CD8-positive, alpha-beta memory T cell (primary cell): ENCODE measurements at places on chromosomes 12 and 14.
A peak's percentile ranks its signal among the peaks of the same experiment; 100 is the strongest.

DNA sequence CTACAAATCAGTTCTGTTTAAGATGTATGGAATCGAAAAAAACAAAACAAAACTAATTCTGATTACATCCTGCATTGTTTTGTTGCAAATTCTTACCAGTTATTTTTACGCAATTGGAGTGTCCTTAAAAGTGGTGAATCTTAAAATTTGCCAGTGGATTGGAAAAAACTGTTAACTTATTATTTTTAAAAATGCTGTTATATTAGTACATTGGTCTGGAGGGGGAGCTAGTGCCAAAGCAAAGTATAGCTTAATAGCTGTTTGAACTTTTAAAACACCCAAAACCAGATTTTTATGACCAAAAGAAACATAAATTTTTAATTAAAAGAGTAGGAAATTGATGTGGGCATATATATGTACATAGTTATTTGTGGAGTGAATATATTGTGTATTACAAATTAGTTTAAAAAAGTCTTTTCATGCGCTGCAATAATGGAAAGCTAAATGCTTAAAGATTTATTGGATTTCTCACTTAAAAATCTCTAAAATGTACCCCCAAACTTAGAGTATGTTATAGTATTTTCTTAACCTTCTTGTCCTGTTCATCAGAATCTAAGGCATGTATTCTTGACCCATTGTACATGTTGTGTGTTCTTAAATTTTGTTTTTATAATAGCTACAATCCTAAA is 2.5 kb downstream of the FUT8 start:
- H3K27me3 ChIP-seq, result no peaks in the 10 kb centered on the region
- H3K4me1 ChIP-seq, result peaks cover 19% of the 10 kb centered on the region
- peak; percentile 15 for DNase-seq
- no peaks in the 10 kb centered on the region for H3K36me3 ChIP-seq
- H3K4me3 ChIP-seq, result no peak overlapping the region

- no peaks in the 10 kb centered on the region for H3K36me3 ChIP-seq
- H3K27ac ChIP-seq, result no peak overlapping the region
Measured at GRCh38 chr14:106094654-106095189, 568.3 kb downstream of the TMEM121 start.

DNA sequence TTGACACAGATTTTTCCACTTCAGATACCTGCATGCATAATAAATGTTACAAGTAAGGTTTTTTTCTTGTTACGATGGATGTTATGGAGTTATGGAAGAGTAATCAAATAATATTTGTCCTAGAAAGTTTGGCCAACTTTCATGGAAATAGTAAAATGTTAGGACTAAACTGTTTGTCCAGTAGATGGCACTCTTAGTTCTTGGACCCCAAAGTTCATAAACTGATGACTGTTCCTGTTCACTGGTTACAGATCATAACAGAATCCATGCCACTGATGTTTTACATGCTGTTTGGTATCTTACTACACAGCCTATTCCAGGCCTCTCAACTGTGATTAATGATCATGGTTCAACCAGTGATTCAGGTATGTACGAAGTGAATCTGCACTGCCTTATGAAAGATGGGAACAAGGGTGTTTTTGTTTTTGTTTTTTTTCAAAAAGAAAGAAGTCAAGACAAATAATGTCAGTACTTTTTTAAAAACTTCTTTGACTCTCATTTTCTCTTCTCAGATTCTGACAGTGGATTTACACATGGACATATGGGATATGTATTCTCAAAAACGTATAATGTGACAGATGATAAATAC is 48.8 kb upstream of the SLCO1C1 start:
- no peak overlapping the region for H3K27ac ChIP-seq
- no peaks in the 10 kb centered on the region for H3K27me3 ChIP-seq

DNA sequence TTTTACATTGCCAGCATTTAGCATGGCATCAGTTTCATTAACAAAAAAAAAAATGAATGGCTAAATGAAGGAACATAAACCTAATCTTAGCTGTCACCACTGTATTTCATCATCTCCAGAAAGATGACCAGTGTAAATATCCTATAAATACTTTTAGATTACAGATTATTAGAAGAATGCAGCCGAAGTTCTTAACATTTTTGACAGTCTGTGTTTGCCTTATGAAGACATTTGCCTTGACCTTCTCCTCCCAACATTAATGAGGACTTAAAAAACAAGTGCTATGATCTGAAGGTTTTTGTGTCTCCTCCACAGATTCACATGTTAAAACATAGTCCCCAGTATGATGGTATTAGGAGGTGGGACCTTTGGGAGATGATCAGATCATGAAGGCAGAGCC is 253.0 kb downstream of the SNAPC1 start:
- H3K4me1 ChIP-seq, result no peaks in the 10 kb centered on the region
- no peak for DNase-seq
- H3K36me3 ChIP-seq, result no peaks in the 10 kb centered on the region
- H3K4me3 ChIP-seq, result no peak overlapping the region
- no peak overlapping the region for H3K27ac ChIP-seq
- no peaks in the 10 kb centered on the region for H3K27me3 ChIP-seq

- H3K4me1 ChIP-seq, result peaks cover 14% of the 10 kb centered on the region
- no peak for DNase-seq
- no peak overlapping the region for H3K27ac ChIP-seq
- no peak overlapping the region for H3K4me3 ChIP-seq
- no peaks in the 10 kb centered on the region for H3K27me3 ChIP-seq
Measured at GRCh38 chr12:80087486-80088213, 11.7 kb upstream of the OTOGL start.

DNA sequence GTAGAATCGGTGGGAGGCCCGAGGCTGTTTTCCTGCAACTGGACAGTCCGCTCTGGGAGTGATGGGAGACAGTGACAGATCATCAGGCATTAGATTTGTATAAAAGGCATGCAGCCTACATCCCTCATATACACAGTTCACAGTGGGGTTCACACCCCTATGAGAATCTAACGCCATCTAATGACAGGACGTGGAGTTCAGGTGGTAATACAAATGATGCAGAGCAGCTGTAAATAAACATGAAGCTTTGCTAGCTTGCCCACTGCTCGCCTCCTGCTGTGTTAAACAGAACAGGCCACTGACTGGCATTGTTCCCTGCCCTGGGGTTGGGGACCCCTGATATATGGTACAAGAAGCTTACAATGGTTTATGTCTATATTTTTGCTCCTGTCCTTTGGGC is 179.0 kb downstream of the LRFN5 start:
- no peak overlapping the region for H3K4me3 ChIP-seq
- no peaks in the 10 kb centered on the region for H3K4me1 ChIP-seq
- DNase-seq, result no peak
- H3K27me3 ChIP-seq, result no peaks in the 10 kb centered on the region

- no peak for DNase-seq
- H3K27ac ChIP-seq, result peak overlapping the region; percentile 96
- peaks cover 10% of the 10 kb centered on the region for H3K36me3 ChIP-seq
Measured at GRCh38 chr12:14803830-14804160, 325 bp downstream of the C12orf60 start.

DNA sequence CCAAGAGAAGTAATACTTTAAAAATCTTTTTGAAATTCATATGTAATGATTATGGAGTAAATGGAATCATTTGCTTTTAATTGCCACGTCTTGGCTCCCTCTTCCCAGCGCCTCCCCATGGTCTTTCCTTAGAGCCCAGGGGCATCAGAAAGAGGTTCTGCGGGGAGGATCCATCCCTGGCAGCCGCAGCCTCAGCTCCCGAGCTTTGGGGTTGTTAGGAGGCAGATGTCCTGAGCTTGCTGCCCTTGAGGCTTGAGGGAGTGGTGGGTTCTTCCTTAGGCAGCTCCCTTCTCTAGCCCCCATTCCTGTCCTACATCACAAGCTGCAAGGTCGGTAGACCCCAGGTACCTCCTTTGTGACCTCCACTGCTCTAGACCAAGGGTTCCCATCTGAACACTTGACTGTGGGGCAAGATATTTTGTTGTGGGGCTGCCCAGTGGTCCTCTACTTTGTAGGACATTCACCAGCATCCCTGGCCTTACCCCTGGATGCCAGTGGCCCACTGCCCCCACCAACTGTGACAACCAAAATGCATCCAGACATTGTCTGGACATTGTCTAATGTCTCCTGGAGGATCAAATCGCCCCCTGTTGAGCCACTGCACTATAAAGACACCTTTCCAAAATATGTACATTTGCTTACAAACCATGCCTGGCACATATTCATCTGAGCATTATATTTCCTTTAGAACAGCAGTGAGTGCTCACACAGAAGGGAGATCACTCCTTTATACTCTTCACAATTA is 6.3 kb downstream of the PPP2R5C start:
- peaks cover 30% of the 10 kb centered on the region for H3K4me1 ChIP-seq
- no peak overlapping the region for H3K4me3 ChIP-seq
- DNase-seq, result no peak
- H3K36me3 ChIP-seq, result peaks cover 19% of the 10 kb centered on the region

DNA sequence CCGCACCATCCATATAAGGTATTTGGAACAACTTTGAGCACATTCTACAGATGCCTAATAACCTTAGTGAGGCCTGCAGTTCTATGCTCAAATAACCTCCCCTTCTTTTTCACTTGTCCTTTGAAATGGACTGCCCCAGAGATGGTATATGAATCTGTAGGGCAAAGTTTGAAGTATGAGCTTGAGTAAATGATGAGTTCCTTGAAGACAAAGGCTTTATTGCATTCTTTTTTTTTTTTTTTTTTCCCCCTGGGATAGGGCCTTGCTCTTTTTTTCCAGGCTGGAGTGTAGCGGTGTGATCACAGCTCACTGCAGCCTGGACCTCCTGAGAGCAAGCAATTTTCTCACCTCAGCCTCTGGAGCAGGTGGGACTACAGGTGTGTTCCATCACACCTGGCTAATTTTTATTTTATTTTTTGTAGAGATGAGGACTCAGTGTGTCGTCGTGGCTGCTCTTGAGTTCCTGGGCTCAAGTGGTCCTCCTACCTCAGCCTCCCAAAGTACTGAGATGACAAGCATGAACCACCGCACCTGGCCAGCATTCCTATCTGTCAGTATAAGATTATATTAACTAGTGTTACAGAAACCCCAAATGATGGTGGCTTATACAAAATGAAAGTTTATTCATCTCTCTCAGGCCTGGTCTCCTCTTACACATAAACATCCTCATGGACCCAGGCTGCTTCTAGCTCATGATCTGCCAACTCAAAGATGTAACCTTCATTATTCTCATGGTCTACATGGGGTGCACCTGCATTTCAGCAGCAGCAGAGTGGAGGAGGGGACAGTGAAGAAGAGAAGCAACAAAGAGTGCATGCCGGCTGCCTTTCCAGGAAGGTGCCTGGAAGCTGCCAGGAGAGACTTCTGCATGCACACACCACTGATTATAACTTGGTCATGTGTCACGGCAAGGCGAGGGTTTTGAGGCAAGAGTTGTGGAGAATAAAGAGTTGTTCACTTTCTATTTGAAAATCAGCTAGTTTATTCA is 101.4 kb downstream of the DUSP16 start:
- H3K27me3 ChIP-seq, result no peaks in the 10 kb centered on the region
- no peak overlapping the region for H3K27ac ChIP-seq
- H3K36me3 ChIP-seq, result no peaks in the 10 kb centered on the region
- no peak for DNase-seq

DNA sequence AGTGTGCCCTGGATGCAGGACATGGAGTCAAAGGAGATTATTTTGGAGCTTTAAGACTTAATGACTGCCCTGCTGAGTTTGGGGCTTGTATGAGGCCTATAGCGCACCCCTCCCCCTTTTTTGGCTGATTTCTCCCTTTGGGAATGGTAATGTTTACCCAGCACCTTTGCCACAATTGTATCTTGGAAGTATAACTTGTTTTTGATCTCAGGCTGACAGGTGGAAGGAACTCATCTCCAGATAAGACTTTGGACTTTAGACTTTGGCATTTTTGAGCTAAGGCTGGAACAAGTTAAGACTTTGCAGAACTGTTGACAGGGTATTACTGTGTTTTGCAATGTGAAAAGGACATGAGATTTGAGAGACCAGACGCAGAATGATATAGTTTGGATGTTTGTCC is 110.5 kb downstream of the DERA start:
- no peak overlapping the region for H3K27ac ChIP-seq
- H3K4me1 ChIP-seq, result no peaks in the 10 kb centered on the region
- no peak for DNase-seq
- H3K36me3 ChIP-seq, result no peaks in the 10 kb centered on the region
- no peaks in the 10 kb centered on the region for H3K27me3 ChIP-seq

DNA sequence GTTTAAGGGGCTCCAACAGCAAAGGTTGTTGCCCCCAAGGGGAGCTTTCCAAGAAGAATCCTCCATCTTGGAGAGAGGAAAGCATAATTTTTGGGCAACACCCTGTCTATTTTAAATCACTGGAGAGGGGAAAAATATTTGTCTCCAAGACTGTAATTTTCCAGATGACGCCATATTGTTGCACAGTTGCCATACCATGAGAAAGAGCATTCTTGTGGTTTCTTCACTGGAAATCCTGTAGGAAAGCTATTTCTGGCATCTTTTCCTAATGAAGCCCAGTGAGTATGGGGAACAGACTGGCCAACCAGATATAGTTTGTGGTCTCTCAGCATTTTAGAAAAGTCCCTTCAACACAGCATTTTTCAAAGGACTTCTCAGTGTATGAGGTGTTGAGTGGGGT is 88.1 kb upstream of the MANSC4 start:
- no peaks in the 10 kb centered on the region for H3K4me1 ChIP-seq
- no peak for DNase-seq
- no peaks in the 10 kb centered on the region for H3K36me3 ChIP-seq

GRCh38 chr14:68984686-68985085 is 5.6 kb upstream of the ACTN1 start:
- H3K4me1 ChIP-seq, result no peaks in the 10 kb centered on the region
- H3K27me3 ChIP-seq, result no peaks in the 10 kb centered on the region
- no peak overlapping the region for H3K27ac ChIP-seq
- H3K4me3 ChIP-seq, result no peak overlapping the region
- H3K36me3 ChIP-seq, result no peaks in the 10 kb centered on the region

- peak overlapping the region; percentile 46 for H3K4me3 ChIP-seq
- H3K27ac ChIP-seq, result no peak overlapping the region
- peaks cover 24% of the 10 kb centered on the region for H3K4me1 ChIP-seq
- H3K36me3 ChIP-seq, result no peaks in the 10 kb centered on the region
- H3K27me3 ChIP-seq, result no peaks in the 10 kb centered on the region
Measured at GRCh38 chr12:52690351-52691075, 10.3 kb upstream of the KRT1 start.

- DNase-seq, result no peak
- no peaks in the 10 kb centered on the region for H3K36me3 ChIP-seq
- H3K4me1 ChIP-seq, result no peaks in the 10 kb centered on the region
- H3K27ac ChIP-seq, result no peak overlapping the region
Measured at GRCh38 chr12:62138527-62138926, 121.7 kb upstream of the USP15 start.

DNA sequence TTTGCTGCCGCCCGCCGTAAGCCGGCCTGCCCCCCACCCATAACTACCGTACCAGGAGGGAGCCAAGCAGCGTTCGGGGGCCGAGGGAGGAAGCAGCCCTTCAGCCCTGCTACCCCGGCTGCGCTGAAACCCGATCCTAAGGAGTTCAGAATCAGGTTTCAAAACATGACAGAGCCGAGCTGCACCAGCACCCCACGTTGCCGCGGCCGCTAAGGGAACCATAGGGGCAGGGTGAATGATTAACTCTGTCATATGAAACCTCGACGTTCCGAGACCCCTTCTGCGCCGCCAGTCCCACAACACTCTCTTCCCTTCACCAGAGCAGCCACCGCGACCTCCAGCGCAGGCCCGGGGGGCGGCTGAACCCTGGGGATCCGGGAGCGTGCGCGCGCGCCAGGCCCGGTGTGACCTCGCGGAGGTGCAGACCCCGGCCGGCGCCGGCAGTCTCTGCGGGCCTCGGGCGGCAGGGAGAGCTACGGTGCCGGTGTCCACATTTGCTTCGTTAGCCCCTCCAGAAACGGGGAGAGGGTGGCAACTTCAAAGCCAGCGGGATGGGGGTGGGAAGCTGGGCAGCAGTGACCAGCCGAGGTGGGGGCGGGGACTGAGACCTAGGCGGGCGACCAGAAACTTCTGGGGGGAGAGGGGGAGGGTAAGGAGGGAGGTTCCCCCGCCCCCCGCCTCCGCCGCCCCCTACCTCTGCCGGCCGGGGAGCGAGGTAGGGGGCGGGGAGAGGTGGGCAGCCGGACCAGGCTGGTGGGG is 1.6 kb downstream of the SIX4 start:
- H3K36me3 ChIP-seq, result no peaks in the 10 kb centered on the region
